ENCODE measurements at places on chromosomes 7 and 10.

DNA sequence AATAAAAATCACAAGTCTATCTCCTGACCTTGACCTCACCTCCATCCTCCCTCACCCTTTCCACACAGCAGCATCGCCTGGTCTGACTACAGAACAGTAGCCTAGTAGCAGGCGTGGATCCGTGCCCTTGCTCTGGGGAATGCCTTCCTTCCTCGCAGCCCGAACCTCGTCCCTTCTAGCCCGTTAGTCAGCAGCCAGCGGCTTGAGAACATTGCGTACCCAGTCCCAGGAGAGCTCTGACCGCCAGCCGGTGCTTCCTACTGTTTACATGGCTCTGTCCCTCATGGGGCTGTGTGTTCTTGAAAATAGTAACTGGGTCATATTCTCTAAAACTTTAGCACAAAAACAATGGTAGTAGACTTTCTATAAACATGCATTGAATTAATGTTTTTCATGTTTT lies 682.7 kb upstream of the IGFBP3 start:
- DNase-seq: peak; percentile 65

- no peak for DNase-seq
Measured at GRCh38 chr10:43667317-43667731, 18.6 kb upstream of the ZNF32 start.

- no peak for DNase-seq
Measured at GRCh38 chr7:30829471-30829870, 58.3 kb downstream of the MINDY4 start.

- no peak for DNase-seq
Measured at GRCh38 chr7:77460057-77460486, 43.9 kb upstream of the GSAP start.

DNA sequence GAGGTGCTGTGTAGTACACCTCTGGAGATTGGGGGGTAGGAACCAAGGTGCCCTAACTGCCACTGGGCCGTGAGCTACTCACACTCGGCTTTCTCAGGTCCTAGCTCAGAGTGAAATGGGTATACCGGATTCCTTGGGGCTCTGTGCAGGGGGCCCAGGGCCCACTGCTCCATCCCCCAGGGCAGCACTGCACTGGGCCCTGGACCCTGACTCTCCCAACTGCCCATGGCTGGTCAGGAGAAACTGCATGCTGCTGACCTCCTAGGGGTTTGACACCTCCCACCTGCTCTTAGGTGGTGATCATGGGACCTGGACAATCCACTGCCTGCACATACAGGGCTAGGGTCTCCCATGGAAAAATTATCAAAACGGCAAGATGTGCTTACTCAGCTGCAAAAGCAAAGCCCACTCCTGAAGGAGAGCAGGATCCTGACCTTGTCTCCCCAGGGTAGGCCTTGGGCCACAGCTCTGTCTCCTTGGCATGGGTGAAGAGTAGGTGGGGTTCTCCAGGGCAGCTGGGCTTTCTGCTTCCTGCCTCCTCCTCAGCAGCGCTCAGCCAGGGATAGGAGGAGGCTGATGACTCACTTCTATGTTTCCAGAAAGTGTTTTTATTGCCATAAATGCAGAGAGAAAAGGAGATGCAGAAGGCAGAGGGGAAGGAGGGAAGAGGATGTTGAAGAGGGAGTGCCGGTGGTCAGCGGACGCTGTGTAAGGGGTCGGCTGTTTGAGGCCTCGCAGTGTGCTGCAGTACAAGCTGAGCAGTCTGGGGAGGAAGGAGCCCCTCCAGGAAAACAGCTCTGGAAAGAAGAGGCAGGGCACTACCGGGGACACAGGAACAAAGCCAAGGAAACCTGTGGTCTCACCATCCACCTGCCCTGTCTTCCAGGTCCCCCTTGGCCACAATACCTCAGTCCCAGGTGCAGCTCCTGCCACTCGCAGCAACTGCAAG lies 107.8 kb downstream of the ARHGAP22 start:
- DNase-seq: peak; percentile 35

GRCh38 chr7:136179154-136179553 lies 202.0 kb upstream of the MTPN start:
- DNase-seq: no peak

All from smooth muscle cell of the brain vasculature (primary cell).